ENCODE measurements at places on chromosomes 16 and 17. TPM values are rescaled to one million over a fixed set of nuclear protein-coding genes. Genes with fewer than 3 reads are reported as not detected.

C17orf100 gene
- 0.83 TPM for total RNA-seq

LDHD gene
- total RNA-seq, result 6.7 TPM

RNF43 gene
- total RNA-seq, result 0.26 TPM

GRCh38 chr17:56659622-56660021 is 66.1 kb downstream of the NOG start:
- no peak for DNase-seq

GRCh38 chr17:16924696-16925440 is 47.0 kb downstream of the TNFRSF13B start:
- DNase-seq, result no peak

- DNase-seq, result no peak
These were observed 5.3 kb upstream of the GPRC5C start for GRCh38 chr17:74426551-74427047.

GRCh38 chr17:31803494-31804213 is 55.4 kb downstream of the COPRS start:
- DNase-seq, result no peak

GRCh38 chr16:27828671-27829070 is 234.8 kb downstream of the GSG1L start:
- DNase-seq, result no peak

GRCh38 chr17:46836500-46836899 is 14.9 kb upstream of the WNT9B start:
- DNase-seq, result no peak

DNA sequence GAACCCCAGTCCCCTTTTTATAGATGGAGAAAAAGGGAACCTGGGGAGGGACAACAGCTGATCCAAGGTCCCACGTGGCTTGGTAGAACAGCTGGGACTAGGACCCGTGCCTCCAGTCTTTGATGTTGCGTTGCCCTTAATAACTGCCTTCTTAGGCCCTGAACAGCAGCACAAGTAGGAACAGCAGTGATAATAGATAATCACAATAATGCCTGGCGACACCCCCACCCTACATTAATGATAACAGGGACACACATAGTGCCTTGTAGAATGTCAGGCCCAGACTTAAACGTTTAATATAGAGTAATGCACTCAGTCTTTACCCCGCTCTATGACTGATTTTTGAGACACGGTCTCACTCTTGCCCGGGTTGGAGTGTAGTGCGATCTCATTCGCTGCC is 96.4 kb downstream of the ABCC6 start:
- no peak for DNase-seq

- DNase-seq, result no peak
These were observed 5.0 kb downstream of the ZC3H18 start for GRCh38 chr16:88575251-88575650.

GRCh38 chr17:15232517-15232915 is 32.6 kb downstream of the PMP22 start:
- no peak for DNase-seq

GRCh38 chr16:49629851-49630250 is 226.1 kb downstream of the ZNF423 start:
- DNase-seq, result no peak

DNA sequence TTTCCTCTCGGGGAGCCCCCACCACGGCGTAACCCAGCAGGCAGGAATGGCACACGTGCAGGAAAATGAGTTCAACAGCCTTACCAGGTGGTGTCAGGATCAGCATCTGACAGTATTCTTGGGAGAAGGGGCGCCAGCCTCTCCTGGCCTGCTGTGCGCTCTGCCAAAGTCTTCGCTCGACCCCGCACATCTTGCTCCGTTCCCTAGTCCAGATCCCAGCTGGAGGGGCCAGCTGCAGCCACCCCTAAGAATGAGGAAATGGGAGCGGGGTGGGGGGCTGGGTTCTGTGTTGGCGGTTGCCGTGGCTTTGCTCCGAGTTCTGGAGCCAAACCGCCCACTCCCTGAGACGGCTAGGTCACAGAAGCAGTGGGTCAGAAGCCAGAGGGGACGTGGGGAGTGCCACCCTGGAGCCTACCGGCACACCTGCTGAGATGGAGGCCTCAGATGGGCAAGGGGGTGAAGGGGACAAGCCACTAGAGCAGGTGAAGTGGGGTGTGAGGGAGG is at the start of gene CHCT1:
CHCT1 (plus strand) TSS at position 328 of the 504 bp plus-strand sequence; CDS start at position 432, 104 bp downstream.
- no peak for DNase-seq

GRCh38 chr16:85952197-85952596 is 53.2 kb downstream of the IRF8 start:
- DNase-seq, result no peak

GRCh38 chr16:38941-39892 is 14.2 kb downstream of the POLR3K start:
- DNase-seq, result no peak

- no peak for DNase-seq
These were observed at the start of gene CRHR1 for GRCh38 chr17:45784293-45784740. Gene CRHR1, plus strand, starts transcription at chr17:45784320. Its CDS starts 225 bp downstream, at chr17:45784545.

- no peak for DNase-seq
These were observed 50.3 kb downstream of the ZFPM1 start for GRCh38 chr16:88503374-88503770.

DNA sequence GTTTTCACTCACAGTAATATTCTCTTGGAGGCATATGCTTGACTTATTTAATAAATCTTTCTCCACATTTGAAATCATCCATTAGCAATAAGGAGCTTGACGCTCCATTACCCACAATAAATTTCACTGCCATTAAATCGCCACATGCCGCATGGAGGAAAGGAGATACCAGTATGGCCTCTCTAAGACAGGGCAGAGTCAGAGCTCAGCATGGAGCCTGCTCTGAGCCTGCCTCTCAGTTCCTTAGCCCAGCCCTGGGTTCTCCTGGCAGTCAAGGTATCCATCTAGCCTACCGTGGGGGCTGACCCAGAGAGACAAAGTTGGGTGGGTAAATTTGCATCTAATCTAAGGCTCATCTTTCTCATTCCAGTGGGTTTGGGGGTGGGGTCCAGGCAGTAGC is 80.3 kb upstream of the CES5A start:
- DNase-seq, result peak; percentile 64

GRCh38 chr17:78831688-78832540 is 8.7 kb downstream of the USP36 start:
- no peak for DNase-seq

DNA sequence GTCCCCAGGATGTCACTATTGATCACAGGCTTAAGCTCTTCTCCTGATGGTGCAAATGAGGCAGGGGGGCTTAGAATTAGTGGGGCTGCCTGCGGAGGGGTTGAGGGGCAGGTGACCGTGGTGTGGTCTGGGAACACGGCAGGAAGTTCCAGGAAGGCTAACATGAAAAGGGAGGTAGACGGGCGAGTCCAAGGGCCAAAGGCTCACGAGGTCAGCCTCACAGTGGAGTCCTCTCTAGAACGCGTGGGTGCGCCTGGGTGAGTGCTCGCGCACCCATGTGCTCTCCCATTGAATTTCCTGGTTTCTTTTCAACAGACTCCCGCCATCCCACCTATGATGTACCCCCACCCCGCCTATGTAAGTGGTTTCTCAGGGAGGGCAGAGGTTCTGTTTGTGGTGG is 15.2 kb downstream of the LGALS9 start:
- no peak for DNase-seq
